ENCODE measurements at places on chromosomes 1 and 21.

DNA sequence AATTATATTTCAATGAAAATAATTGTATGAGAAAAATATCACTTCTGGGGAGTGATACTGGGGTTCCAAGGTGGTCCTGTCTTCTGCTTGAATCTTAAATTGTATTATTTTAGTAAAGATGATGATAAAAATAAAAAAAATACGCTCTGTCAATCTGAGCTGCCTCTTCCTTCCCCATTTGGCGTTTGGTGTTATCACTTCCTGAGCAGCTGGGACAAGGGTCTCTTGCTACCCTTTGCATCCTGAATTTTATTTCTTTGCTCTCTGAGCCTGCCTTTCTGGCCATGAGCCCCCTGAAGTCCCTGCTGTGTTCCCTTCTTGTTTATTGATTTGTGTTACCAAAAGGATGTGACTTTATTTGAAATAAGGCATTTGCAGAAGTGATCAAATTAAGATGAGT lies 111.0 kb downstream of the KCNJ6 start:
- DNase-seq: no peak

DNA sequence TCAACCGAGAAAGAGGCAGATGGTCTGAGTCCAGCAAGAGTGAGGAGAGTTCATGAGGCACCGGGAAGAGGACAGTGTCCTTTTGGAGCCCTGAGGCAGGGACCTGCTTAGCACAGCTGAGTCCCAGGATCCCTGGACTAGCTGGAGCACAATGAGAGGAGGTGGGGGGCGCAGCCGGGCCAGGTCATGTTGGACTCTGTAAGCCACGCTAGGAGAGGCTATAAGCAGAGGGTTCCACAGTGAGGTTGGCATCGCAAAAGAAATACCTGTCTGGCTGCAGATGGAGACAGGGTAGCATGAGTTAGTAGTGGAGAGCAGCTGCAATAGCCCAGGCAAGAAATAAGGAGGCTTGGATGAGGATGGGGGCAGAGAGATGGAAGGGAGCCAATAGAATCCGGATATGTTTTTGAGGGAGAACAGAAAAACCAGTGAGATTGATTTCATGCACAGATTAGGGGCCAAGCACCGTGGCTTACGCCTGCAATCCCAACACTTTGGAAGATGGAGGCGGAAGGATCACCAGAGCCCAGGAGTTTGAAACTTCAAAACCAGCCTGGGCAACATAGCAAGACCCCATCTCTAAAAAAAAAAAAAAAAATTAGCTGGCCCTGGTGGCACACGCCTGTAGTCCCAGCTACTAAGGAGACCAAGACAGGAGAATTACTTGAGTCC lies 98.2 kb downstream of the DHRS3 start:
- no peak for DNase-seq

- peak; percentile 19 for DNase-seq
Measured at GRCh38 chr1:212432272-212432660, 454 bp upstream of the NENF start.

DNA sequence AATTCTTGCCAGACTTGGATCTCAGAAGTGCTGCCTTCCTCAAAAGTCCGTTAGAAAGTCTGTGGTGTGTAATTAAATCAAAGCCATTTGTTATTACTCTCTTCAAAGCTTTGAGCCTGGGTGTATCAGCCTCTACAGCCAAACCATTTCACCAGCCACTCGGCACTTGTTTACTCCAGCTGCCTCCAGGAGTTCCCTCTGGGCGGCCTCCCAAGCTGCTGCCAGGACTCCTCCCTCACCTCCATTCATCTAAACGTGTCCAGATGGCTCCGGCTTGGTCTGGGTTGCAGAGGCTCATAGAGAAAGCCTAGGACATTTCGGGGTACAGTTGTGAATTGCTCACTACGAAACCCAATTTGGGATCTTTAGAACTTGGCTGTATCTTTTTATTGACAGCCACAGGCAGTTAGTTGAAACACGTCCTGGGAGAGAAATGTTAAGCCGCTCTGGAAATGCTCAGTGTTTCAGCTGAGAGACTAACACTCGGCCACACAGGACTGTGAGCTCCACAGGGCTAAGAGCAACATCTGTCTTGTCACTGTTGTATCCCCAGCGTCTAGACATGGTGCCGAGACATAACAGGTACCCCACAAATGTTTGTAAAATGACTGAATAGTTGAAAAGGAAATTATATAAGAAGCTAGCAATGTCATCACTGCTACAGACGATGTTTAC lies 116.9 kb upstream of the NGF start:
- no peak for DNase-seq

DNA sequence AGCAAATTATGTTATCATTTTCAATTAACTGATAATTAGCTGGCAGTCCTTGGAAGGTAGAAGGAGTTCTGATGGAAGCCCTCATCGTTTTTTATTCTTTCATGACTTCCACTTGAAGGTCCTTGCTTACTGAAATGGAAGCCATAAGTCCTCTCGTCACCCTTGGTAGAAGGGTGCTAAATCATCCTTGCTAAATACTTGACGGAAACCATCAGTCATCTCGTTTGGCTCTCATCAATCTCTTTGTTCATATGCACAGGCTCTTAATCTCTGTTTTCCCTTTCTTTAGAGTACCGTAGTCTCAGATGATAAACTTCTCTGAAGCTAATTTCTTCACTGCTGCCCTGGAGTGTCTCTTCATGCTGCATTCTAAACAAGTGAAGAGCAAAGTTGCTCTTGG lies 34.5 kb downstream of the UCK2 start:
- DNase-seq: no peak

DNA sequence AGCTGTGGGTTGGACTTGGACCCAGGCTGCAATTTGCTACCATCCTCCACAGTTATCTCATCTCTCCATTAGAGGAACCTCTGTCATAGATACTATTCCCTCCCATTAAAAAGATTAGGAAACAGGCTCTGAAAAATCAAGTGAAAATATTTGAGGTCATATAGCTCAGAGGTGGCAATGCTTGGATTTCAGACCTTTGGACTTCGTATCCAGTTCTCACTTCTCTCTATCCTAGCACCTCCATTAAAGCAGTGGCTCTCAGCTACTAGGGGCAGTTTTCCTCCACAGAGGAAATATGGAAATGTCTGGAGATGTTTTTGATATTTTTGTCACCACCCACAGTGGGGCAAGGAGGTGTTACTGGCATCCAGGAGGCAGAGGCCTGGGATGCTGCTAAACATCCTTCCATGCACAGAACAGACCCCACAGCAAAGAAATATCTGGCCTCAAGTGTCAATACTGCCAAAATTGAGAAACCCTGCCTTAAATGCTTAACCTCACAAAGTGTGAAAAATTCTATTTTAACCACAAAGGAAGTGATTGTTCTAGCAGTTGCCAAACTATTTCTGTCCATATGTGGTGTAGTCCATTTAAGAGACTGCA lies 54.1 kb downstream of the C8A start:
- peak; percentile 76 for DNase-seq
